Activated gamma-delta T cell (primary cell): ENCODE measurements at places on chromosomes 12 and 14.

DNA sequence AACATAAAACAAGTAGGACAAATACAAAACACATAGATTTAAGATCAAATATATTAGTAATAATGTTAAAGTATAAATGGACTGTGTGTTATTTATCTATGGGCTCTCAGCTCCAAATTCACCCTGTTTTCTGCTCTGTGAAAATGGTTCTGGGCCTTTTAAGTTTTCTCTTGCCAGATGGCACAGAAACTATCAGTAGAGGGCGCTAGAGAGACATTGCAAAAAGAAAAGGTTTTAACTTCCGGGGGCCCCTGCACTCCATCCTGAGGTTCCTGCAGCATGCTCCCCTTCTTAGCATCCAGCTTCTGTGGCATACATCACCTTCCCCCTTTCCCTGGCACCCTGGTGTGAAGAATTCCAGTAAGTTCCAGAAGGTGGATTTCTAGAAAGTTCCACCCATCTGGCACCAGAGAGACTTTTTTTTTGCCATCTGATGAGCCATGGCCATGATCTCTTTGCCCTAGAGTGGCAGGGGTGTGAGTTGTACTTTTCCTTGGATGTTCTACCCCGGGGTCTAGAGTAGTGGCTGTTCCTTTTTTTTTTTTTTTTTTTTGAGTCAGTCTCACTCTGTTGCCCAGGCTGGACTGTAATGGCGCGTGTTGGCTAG, 29.3 kb downstream of the ZCRB1 start:
- no peak for DNase-seq

- DNase-seq, result no peak
Observed at GRCh38 chr14:48384821-48385220, 709.4 kb upstream of the MDGA2 start.

DNA sequence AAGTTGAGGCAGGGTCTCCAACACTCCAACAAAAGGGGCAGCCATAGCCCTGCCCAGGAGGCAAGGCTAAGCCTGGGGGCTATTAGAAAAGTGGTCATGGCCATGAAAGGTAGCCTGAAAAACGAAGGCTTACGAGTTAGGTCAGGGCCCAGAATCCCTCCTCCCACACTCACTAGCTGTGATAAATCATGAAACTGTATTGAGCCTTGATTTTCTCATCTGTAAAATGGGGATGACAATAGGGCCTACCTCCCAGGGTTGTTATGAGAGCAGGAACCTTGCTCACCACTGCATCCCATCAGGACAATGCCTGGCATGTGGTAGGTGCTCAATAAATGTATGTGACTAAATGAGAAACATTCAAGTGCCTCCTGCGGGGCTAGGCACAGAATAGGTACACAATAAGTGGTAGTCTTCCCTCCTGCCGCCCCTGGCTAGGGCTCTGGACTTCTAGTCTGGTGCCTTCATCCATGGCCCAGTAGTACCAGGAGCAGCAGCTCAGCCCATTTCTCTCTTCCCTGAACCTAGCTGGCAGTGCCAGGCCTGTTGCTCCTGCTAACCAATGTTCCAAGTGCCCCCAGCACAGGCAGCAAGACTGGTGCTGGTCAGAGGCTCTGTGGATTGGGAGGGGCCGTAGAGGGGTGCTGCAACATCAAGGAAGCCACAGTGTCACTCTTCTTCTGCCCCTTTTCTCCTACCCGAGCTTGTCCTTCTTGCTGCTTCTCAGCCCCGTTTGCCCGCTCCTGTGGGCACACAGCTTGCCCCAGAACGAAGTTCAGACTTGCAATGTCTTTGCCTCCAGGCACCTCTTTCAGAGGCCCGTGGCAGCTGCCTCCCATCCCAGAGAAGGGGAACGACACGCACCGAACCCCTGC, 7.8 kb downstream of the PGF start:
- DNase-seq, result no peak

GRCh38 chr12:41437563-41437962, 249.4 kb downstream of the PDZRN4 start:
- no peak for DNase-seq

GRCh38 chr14:97106166-97106565, 309.0 kb downstream of the VRK1 start:
- DNase-seq, result no peak

- DNase-seq, result no peak
Observed at GRCh38 chr14:76964695-76965094, 63.8 kb downstream of the IRF2BPL start.

GRCh38 chr14:90447720-90448497, 51.1 kb downstream of the CALM1 start:
- no peak for DNase-seq

- DNase-seq, result no peak
Observed at GRCh38 chr12:34398706-34399630, 376.7 kb downstream of the ALG10 start.

DNA sequence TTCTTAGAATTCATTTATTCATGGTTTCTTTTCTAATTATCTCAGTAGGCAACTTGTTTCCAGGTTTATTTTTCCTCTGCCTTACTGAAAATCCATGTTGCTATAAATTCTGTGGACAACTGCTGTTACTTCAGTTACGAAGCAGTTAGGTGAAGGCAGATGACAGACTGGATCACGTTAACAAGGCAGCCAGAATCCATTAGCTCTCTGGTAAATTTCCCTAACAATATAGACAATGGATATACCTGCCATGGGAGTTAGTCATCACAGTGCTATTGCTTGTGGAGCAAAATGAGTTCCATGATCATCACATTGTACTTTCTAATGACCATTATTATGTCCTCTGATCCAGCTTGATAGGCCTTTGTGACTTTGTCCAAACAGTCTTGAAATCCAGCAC, 291.5 kb downstream of the NELL2 start:
- DNase-seq, result no peak

GRCh38 chr12:30025317-30025716, 241.6 kb upstream of the TMTC1 start:
- DNase-seq, result no peak

GRCh38 chr12:93404961-93405849, 27.5 kb downstream of the NUDT4 start:
- DNase-seq, result no peak

DNA sequence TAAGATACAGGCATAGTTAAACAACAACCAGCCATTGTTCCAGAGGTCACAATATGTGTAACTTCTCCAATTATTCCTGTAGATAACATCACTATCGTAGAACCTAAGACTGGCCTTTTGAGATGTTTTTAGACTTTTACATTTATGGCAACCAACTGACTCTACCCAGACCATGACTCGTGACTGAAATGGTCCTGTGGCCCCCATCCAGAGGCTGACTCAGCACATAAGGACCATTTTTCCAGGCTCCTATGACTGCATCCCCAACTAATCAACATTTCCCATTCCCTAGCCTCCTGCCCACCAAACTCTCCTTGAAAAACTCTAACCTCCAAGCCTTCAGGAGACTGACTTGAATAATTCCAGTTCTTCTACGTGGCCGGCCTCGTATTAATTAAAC, 52.6 kb upstream of the NID2 start:
- DNase-seq, result no peak

GRCh38 chr14:51455041-51455835, 196.5 kb upstream of the FRMD6 start:
- no peak for DNase-seq

DNA sequence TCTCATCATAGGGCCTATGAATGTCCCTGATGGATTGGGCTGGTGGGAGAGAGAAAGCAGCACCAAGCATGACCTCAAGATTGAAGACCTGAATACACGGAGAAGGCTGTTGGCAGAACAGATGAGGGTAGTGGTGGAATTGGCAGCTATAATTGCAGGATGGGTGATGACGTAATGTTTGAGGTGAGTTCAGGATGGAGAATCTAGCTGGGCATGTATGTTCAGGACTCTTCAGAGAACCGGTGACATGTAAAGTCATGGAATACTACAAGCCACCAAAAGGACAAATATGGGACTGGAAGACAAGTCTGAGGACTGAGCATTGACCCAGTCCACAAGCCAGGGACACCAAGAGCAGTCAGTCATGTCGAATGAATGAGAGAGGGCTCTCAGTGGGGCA, 999.8 kb upstream of the TMEM132C start:
- no peak for DNase-seq

DNA sequence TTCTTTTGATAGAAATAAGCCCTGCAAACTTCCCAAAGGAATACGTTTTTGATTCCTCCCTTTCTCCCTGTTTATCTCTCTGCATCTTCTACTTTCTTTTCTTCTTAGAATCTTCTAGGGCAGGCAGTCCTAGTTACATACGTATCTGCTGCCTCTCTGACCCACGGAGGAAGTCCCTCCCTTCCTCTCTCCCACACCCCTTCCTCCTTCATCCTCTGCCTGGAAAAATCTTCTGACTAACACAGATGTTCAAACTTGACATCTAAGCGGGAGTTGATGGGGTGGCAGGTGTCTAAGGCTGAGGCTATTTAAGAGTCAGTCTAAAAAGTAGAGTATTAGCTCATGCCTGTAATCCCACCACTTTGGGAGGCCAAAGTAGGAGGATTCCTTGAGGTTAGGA, 88.6 kb downstream of the MAP1LC3B2 start:
- DNase-seq, result no peak

- no peak for DNase-seq
Observed at GRCh38 chr14:61553730-61554641, 141.3 kb upstream of the HIF1A start.

DNA sequence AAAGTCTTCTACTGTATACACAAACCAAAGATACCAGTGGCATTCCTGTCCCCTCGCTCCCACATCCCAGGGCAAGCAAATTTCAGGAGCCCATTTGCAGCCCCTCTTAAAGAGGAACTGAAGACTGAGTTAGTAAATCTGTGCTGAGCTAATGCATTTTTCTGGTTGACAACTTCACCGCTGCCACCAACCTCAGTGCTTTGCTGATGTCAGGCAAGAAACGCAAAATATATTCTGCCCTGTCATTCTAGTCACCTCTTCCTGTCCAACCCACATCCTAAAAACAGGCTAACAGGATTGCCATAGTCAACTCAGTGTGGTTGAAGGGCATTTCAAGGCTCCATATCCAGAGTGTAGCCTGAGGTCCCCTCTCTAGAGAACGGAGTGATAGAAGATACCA, 59.4 kb upstream of the FICD start:
- DNase-seq, result no peak

GRCh38 chr14:51079489-51079888, 15.4 kb downstream of the TRIM9 start:
- DNase-seq, result no peak

- DNase-seq, result no peak
Observed at GRCh38 chr12:108815369-108815768, 42.0 kb downstream of the SSH1 start.

- no peak for DNase-seq
Observed at GRCh38 chr12:83210933-83211332, 524.2 kb downstream of the TMTC2 start.

GRCh38 chr12:2482938-2483660, 311.7 kb upstream of the FKBP4 start:
- DNase-seq, result no peak
